Non-pigmented ciliary epithelial cell (primary cell): ENCODE measurements at places on chromosomes 6 and 20.

DNA sequence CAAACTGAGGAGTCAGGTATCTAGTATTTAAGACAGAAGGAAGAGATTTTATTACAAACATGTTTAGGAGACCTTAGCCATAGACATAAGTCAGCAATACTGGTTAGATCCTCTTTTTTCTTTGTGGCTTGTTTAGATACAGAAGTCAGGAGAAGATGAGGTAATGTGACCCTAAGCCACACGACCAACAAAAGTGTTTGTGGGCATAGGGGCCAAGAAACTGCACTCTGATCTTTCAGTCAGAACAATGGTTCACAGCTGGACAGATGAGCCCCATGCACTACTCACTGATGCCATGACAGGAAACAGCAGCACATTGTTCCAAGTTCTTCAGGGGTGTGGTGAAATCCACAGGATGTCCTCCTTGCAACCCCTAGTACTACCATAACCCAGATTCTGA, 238.5 kb upstream of the RAB32 start:
- DNase-seq, result no peak

GRCh38 chr6:35673755-35674154, 15.0 kb downstream of the FKBP5 start:
- DNase-seq, result no peak

DNA sequence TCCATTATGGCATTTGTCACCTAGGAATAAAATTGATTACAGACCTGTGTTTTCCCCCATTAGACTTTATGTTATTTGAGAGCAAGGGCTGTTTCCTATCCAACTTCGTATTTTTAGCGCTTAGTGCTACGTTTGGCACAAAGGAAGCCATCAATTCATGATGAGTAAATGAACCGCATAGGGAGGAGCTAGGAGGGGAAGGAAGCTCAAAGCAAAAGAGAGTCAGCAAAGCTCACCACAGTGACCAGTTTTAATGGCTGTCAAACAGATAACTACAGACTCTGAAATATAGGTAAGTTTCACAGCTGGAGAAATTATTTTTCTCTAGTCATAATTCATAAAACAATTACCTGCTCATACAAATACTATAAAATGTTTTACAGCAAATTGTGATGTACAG, 6.9 kb upstream of the SAMD3 start:
- no peak for DNase-seq

DNA sequence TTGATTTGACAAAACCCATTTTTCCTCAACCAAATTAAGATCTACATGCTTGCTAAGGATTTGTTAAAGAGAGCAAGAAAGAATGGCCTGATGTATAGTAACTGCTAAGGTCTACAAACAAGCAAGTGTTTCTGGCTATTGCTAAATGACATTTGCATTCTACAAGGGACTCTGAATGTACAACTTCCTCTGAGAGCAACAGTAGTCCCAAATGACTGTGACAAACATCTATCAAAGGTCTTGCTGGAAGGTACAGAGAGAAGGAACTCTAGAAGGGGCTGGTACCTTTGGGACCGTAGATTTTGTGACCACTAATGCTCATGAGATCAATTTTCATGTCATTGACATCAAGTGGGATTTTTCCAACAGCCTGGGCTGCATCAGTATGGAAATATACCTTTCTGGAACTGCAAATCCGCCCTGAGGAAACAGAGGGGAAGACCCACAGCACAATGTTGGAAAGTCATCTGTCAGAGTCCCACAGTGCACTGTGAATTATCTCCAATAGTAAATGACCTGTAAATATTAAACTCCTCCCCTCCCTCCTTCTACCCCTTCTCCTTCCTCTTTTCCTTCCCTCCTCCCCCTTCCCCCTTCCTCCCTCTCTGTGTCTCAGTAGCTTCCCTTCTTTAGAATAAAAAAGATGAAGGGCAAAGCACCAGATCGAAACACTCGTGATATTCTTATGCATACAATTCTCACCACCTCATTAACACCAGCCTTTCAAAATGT, 15.9 kb upstream of the CPNE1 start:
- no peak for DNase-seq

- no peak for DNase-seq
Measured at GRCh38 chr6:39080246-39080875, 31.8 kb downstream of the GLP1R start.

- DNase-seq, result no peak
Measured at GRCh38 chr6:148432462-148433195, 90.0 kb downstream of the SASH1 start.

DNA sequence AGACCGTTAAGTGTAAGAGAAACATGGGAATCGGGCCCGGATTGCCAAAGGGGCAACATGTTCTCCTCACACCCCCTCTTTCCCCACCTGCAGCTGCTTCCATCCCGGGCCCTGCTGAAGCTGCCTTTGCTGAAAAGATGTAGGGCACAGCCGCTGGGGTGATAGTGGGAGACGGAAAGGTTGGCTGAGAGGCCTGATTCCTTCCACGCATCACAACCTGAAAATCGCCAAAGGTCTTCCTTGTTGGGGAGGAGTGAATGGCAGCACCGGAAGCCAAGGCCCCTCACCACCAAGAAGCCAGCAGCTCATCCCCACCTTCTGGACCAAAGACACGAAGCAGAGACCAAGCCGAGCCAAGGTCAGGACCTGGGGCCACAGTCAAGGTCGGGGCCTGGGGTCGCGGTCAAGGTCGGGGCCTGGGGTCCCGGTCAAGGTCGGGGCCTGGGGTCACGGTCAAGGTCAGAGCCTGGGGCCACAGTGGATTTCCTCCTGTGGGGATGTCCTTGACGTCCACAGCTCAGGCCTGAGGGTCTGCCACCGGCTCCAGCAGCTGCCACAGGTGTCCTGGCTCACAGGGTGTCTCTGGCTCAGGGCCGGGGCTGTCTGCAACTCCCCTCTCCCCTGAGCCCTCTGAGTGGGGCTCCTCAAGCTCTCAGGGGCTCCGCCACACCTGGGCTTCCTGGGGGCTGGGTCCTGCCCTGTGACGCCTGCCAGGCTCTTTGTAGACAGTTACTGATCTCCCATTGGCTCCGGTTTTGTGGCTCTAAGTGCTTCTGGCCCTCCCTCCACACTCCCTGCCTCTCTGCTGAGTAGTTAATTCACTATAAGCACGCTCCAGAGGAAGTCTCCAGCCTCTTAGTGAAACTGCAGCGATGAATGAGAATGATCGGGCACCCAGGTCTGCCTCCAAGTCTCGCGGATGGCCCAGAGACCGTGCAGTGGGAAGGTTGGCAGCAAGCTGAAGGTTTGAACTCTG, 5.5 kb upstream of the CHRNA4 start:
- DNase-seq, result no peak

- DNase-seq, result no peak
Measured at GRCh38 chr20:5729348-5729747, 20.9 kb upstream of the SHLD1 start.

- no peak for DNase-seq
Measured at GRCh38 chr20:5069141-5069806, 50.5 kb downstream of the PCNA start.

DNA sequence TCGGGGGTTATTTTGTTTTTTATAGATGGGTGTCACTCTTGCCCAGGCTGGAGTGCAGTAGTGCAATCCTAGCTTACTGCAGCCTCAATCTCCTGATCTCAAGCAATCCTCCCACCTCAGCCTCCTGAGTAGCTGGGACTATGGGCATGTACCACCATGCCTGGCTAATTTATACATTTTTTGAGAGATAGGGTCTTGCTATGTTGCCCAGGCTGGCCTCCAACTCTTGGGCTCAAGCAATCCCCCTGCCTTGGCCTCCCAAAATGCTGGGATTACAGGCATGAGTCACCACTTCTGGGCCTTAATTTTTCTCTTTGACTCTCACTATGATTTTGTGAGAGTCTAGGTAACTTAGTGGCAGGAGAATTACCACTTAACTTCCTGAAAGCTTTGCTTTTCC, 23.3 kb downstream of the AKAP12 start:
- DNase-seq, result no peak

- DNase-seq, result no peak
Measured at GRCh38 chr20:20034486-20034885, 17.3 kb downstream of the NAA20 start.

DNA sequence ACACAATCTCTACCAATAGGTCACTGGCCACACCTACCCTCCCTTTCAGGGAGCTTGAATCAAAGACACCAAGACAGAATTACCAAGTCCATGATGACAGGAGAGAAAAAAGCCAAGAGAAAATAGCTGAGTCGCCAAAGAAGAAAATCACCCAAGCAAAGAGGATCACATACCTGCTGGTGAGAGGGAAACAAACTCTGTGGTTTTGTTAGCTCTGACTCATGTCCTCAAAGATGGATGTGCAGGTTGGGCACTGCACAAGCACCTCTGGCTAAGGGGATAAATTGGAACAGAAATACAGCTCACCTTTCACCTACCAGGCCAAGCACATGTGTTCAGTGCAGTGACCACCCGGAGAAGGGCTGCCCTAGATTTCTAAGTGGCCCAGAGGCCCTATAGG, 114.8 kb downstream of the TFAP2A start:
- no peak for DNase-seq

- DNase-seq, result no peak
Measured at GRCh38 chr6:43823879-43824702, 54.1 kb downstream of the VEGFA start.

- DNase-seq, result no peak
Measured at GRCh38 chr6:129493354-129493902, 216.5 kb downstream of the ARHGAP18 start.

GRCh38 chr6:14765106-14765505, 480.8 kb upstream of the JARID2 start:
- DNase-seq, result no peak

GRCh38 chr6:70841112-70841511, 115.7 kb downstream of the B3GAT2 start:
- DNase-seq, result no peak

GRCh38 chr20:1364106-1364505, 28.7 kb downstream of the FKBP1A start:
- DNase-seq, result no peak

DNA sequence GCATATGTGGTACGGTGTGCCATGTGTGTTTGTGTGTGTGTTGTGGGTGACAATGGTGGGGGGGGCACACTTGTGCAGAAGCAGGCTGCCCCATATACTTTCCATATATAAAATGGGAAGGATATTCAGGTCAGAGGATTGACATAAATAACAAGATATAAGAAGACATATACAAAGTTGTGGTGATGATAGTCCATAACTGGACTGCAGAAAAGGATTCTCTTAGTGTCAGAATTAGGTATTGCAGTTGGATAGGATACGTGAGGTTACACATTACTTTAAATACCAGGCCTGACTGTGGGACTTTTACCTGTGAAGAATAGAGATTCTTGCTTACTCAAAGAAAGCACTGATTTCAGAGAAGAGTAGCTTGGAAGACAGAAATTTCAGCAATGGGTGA, 1260.3 kb downstream of the EPHA7 start:
- DNase-seq, result no peak

DNA sequence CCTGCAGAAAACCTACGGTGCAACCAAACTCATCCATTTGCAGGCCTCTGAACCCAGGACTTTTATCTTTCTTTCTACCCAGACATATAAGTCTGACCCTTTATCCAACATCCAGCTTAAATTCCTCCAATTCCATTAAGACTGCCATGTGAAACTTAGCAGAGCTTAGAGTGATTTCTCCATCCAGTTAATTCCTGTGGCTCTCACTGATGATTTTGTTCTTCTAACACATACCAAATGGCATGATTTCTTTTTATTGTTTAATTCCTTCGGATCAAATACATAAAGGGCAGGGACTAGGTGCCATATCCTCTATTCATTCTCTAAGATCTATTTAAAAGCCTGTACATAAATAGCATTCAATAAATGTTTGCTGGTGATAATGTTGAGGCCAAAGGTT, 92.9 kb downstream of the TASP1 start:
- DNase-seq, result no peak

DNA sequence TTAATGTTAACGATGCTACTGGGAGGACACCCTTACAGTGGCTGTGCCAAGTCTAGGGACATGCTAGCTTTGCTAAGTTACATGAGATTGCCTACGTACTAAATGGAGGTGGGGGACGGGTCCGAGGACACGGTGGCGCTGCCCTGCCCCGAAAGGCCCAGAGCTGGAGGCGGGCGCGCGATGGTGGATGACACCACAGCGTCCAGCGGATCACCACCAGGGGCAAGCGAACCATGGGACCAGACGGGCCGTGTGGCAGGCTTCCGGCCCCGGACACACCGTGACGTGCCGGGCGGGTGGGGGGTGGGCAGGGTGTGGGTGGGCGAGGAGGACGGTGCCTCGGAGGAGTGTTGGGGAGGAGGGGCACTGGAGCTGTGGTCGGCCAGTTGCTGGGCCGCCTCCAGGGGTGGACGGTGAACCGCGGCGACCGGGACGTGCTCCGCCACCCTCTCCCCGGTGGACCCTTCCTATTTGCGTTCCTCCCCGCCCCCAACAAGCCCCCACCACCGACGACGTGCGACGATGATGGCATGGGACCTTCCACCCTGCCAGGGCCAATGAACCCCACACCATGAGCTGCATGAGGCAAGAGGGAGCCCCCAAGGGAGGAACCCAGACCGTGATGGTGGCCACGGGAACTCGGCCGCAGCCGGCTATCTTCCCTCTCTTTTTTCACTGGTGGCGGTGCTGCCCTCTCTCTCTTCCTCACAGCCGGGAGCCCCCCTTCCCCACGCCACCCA, 773.3 kb upstream of the DEFB115 start:
- no peak for DNase-seq

DNA sequence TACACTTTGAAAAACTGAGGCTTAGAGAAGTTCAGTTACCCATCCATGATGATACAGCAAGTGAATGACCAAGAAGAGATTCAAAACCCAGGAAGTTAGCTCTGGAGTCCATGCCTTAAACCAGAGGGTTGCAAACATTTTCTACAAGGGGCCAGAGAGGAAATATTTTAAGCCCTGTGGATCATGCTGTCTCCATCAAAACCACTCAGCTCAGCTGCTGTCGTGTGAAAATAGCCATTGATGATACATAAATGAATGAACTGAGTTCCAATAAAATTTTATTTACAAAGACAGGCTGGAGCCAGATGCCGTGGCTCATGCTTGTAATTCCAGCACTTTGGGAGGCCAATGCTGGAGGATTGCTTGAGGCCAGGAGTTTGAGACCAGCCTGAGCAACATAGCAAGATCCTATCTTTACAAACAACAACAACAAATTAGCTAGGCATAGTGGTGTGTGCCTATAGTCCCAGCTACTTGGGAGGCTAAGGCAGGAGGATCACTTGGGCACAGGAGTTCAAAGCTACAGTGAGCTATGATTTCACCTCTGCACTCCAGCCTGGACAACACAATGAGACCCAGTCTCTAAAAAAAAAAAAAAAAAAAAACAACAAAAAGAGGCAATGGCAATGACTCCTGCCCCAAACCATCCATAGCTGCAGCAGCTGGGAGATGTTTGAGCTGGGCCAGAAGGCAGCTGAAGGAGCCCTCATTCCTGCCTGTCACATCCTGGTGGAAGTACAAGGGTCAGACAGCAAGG, 44.1 kb upstream of the RIN2 start:
- no peak for DNase-seq

DNA sequence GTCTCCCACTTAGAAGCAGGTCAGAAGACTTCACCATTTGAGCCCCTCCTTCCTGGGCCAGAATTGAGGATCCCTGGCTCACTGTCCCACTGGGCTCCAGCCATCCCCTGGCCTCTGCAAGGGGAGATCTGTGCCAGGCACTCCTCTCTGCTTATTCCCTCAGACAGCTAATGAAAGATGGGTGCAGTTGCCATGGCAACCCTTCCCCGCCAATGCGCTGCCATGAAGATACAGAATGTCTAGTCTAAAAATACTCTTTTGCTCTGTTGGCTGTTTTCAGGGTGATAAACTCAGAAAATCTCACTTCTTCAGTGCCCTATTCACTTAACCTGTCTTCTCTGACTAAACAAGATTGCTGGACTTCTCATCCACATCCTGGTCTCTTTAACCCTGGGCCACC, 13.6 kb upstream of the TTLL2 start:
- no peak for DNase-seq

- no peak for DNase-seq
Measured at GRCh38 chr6:38279963-38280588, 359.7 kb downstream of the BTBD9 start.
